Activated T-cell treated with anti-CD3 and anti-CD28 coated beads, Interleukin-2, amount 50 U/mL, for 72 hours (primary cell): ENCODE measurements at places on chromosomes 1 and 21.

DNA sequence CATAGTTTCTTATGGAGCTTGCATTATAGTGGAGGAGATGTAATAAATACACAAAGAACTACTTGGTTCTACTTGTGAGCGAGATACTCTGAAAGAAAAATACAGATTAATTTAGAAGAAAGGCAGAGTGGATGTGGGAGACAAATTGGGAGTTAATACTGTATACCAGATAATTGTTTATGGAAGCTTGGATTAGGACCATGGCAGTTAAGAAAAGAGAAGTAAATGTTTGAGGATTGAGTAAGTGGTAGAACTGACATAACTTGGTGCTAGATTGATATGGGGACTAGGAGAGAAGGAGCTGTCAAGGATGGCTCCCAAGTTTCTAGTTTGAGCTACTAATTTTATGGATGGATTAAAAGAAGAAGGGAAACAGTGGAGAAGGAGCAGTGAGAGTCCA, 47.3 kb downstream of the INKA2 start:
- no peak for DNase-seq

DNA sequence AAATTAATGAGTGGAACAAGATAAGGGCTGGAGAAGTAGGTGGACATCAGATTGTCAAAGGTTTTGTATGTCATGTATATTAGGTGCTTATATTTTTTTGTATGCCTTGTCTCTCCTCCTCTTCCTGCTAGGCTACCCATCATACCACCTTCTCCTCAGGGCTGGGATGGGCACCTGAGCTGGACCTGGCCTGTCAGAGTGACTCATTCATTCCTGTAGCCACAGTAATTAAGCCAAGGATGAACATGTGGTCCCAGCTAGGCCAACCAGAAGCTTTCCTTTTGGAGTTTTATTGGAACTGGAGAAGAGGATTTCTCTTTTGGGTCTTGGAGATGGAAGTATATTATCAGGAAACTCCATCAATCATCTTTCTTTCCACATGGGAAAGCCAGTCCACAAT, 21.2 kb downstream of the PTGS2 start:
- no peak for DNase-seq

DNA sequence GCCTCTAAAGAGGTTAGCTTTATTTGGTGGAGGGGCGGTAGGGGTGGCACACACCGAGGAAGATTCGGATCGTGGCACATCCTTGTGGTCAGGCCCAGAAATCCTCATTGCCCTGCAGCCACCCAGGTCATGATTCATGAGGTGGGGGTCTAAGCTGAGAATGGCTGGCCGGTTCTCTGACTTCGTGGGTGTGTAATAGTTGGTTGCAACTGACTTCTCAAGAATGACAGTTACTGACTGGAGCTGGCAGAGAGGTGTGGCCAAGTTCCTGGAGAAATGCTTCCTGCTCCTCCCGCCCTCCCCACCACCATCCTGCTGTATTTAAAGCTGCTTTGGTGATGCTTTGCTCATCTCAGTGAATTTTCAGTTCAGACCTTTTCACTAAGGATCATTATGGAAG, 198.6 kb downstream of the KIF26B start:
- DNase-seq: no peak

DNA sequence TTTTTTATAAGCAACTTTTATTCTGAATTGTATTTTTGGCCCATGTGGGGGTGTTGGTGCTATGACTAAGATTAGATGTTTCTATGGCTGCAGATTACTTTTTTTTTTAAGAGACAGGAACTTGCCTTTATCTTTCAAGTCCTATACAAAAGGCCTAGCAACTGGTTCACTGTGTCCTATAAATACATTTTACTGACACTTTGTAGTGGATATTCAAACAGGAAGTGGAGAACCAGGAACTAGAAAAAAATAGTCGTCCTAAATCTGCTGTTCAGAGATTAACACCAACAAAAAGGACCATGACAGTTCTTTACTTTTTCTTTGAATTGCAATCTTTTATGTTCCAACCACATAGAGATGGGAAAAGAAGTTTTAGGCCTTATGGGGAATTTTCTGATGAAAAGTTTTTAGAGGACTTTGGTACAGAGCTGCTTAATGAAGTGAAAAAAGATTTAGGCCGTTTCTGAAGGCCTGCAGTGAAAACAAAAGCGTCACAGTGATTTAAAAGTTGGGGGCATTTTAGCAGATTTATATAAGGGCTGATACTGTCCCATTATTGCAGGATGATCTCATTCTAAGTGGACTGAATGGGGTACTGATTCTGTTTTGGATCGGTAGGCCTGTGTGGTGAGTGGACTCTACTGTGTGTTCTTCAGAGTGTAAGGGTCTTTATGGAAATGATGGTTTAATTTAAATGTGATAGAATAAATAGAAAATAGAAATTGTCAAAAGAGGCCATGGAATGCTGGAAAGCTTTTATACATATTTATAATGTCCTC, 136.4 kb upstream of the DEPDC1 start:
- no peak for DNase-seq

DNA sequence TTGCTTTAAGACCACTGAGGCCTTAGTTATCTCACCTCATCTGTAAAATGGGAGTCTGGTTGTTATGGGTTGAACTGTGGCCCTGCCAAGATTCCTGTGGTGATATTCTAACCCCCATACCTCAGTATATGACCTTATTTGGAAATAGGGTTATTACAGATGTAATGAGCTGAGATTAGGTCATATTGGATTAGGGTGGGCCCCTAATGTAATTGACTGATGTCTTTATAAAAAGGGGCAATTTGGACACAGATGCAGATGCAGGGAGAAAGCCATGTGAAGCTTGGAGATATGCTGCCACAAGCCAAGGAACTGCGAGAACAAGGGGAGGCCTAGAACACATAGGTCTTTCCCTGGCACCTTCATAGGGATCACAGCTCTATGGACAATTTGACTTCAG, 3.9 kb downstream of the C1orf87 start:
- DNase-seq: no peak

DNA sequence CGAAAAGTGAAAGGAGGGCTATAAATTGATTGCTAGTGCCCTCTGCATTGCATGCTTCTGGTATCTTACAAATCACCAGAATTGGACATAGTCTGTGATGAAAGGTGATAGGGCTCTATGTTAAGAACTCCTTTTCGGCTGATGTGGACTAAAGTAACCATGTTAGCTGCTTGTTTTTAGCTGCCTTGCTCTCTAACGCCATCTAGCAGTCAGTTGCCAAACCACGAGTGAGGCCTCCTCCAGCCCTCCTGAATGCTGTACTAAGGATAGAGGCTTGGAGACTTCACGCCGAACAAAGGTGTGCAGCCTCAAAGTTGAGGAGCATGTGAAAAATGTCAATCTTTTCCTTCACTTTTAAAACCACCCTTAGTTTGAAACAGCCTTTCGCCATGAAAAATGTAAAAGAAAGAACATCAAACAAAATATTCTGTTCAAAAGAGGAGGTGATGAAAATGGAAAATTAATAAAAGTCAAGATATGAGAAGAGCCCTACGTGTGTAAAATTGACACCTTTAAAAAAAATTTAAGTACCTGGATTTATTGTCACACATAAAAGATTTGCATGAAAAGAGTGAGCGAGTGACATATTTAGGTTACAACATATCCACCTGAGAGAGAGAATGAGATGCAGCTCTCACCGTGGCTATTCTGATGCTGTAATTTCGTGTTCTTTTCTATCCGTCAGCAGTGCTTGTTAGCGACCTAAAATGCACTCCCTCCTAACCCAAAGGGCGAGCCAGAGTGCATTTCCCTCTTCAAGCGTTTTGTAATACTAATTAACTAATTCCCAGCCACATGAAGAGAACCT, 8.1 kb downstream of the LRRC53 start:
- peak; percentile 54 for DNase-seq

DNA sequence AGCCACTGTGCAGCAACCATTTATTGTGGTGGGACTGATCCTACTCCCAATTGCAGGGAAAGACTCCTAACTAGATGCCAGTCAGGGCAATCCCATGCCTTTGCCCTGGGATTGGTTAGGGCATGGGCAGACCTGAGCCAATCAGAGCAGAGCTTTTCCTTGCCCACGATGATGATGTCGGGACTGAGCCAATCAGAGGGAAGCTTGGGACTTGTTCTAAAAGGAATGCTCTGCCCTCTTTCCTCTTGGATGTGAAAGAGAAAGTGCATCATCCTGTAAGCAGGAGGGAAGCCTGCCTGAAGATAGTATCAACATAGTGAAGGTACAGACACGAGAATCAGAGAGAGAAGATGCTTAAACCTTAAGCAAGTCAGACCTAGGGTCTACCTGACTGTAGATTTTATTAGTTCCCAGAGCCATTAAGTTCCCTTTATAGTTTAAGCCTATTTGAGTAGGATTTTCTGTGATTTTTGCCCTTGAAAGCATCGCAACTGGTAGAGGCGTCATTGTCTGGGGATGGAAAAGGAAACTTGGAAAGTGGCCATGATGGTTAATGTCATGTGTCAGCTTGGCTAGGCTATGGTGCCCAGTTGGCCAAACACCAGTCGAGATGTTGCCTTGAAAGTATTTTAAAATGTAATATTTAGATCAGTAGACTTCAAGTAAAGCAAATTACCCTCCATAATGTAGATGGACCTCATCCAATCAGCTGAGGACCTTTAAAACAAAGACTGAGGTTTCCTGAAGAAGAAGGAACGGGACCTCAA, 19.9 kb downstream of the IRF2BP2 start:
- DNase-seq: no peak

GRCh38 chr1:150513351-150513791, 2.2 kb upstream of the FALEC start:
- no peak for DNase-seq

DNA sequence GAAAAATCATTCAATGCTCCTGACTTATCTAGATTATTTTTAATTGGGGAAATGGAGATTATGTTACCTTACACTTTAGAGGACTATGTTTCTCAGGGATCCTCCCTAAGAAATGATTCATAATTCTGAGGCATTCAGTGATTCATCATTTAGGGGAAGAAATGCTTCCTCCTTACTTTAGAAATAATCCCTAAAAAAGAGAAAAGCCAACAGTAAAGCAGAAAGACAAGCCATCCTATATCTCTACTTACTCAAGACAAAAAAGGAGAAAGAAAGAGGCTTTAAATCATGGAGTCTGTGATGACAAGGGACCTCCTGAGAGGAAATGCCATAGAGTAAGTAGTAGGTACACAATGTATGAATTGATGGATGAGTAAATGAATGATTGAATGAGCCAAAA, 137.0 kb downstream of the BRINP2 start:
- no peak for DNase-seq

GRCh38 chr1:93435443-93435842, 12.5 kb upstream of the FNBP1L start:
- no peak for DNase-seq
